Stimulated activated effector memory CD8-positive, alpha-beta T cell treated with anti-CD3 and anti-CD28 coated beads, Interleukin-12 subunit alpha, Interleukin-12 subunit beta, amount 100 ng/mL, for 72 hours (primary cell): ENCODE measurements at places on chromosomes 2 and 18.

- peak; percentile 38 for DNase-seq
These were observed 54.1 kb upstream of the ODC1 start for GRCh38 chr2:10501980-10502802.

DNA sequence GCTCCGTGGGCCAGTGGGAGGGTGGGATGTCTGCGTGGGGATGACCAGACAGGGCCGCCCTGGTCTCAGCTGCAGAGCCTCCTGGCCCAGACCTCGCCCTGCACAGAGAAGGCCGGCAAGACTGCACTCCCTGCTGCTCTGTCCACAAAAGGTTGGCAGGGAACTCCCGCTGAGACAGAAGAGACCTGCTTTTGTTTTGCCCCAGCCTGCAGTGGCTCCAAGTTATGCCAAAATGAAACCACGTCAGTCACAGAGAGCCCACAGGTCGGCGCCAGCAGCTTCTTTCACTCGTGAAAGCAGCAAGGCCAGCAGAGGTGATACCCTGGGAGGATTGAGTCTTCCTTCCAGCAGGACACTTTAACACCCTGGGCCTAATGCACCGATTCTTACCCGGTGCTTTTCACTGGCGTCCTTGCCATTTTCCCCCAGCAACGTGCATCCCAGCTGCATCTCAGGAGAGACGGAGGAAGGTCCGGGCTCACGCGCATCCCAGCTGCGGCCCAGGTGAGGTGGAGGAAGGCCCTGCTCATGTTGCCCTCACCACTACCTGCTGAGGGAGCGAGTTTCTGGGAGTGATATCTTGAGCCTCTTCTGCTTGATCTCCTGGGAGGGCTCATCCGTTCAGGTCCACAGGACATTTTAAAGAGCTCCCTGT is 22.1 kb upstream of the CTDP1 start:
- DNase-seq: no peak

DNA sequence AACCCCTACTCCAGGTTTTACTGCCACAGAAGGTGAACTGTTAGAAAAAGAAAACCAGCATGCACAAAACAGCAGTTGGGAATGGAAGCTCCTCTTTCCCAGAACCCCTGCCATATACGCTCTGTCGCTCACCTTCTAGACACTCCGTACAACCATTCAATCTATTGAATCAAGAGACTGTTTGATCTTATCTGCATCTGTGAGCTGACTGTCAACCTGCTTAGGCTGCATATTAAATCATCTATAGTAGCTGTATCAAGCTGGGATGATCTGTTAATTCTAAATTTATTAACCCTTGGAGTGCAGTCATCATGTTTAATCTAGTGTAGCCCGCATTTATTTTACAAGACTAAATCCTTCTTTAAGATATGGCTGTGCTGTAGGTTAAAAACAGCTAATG is 13.6 kb upstream of the BCL11A start:
- no peak for DNase-seq

DNA sequence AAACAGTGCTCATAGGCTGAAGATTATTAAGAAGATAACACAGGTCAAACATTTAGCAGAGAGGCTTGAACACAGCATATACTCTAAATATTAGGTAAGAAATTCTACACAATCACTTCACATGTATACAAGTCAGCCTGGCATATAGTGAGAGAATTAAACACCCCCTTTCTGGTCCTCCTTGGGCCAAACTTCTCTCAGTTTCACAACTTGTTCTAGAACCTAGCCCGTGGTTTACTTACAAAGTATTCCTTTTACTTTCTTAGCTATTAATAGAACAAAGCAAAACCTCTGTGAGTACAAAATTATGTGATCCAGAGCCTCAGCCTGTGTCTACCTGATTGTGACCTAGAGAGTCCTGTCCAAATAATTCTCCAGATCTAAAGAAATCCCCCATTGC is 562.8 kb downstream of the TNS1 start:
- DNase-seq: no peak

- no peak for DNase-seq
These were observed 98.1 kb upstream of the CSRNP3 start for GRCh38 chr2:165371356-165371755.

DNA sequence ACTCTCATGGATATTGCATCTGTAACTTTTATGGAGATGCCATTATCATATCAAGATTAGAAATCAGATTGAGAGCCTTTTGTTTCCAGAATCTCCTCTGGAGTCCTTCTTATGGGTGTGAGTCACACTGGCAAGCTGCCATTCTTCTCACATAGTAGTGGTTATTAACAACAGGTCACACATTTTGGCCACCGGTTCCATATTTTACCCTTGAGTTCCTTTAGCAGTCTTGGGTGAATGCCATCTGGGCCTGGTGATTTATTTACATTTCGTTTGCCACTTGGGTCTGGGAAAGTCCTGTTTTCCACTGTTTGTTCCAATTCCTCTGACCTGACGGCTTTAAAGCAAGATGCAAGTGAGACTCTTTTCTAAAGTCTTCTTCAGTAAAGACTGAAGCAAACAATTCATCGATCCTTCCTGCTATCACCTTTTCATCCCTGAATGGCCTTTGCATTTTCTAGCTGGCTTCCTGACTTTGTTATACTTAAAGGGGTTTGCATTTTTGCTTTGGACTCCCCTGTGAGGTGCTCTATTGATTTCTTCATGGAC is 80.5 kb upstream of the CAVIN2 start:
- no peak for DNase-seq
